ENCODE measurements at places on chromosomes 12 and 14. TPM values are rescaled to one million over a fixed set of nuclear protein-coding genes. Genes with fewer than 3 reads are reported as not detected.

PNMA1 gene
- 19.5 TPM for total RNA-seq

DNA sequence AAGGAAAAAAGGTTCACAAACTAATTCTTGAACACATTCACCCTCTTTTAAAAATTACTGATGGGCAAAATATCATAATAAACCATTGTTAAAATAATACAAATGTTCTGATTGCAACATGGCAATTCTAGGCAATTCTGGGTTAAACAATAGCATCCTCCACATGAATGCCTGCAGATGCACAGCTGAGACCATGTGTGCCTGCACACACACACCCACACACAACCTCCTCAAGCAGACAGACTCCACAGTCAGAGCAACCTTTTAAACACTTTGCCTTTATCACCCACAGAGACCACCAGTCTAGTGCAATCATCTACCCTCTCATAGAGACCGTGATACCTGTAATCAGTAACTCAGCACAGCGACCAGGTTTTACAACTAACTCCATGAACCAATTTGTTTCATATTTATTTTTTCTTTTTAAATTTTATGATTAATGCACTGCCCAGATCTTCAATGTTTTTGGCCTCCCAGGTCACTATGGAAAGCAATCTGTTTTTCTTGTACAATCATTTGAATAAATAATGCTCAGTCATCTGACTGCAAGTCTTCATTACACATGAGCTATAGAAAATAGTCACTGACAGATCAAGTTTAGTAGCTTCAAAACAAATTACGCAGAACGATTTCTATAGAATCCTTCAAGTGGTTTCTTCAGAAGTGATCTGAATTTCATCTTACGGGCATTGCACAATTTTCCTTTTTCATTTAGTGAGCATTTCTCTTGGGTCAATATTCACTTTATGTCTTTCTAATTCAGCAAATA lies 105.8 kb downstream of the PRKD1 start:
- DNase-seq: no peak

DNA sequence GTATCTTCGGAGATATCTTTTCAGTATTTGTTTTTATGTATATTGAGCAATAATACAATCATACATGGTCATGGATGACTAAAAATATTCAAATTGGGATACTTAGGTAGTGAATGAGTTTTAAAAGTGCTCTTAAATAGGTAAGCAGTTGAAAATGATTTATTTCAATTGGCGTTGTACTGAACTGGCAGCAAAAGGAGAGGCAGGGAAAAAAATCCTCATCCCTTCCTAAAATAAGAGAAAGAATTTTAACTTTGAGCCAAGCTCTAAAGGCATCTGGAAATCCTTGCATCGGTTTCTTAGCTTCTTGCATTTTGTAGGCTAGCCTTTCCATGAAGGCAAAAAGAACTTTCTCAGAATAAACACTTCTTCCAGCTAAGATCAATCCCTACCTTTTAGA lies 125.2 kb downstream of the MGST1 start:
- DNase-seq: no peak

- no peak for DNase-seq
Measured at GRCh38 chr12:21725731-21726130, 48.8 kb downstream of the KCNJ8 start.

GPR137C gene
- 0.51 TPM for total RNA-seq

DNA sequence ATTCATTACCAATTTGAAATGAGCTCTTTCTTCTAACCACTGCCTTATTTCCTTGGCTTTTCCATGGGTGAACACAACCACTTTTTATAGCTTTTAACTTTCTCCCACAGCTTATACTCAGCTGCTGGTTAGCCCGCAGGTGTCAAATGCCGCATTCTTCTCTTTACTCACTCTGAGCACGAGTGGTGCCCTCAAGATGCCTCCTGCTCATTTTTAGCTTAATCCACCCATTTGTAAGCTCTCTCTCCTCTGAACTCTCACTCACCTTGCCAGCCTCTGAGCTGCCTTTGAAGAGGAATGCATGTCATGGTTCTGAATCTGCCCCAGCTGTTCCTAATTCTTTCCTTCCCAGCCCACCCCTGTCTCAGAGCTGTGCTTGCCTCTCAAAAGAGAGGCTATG lies 449.4 kb upstream of the PRICKLE1 start:
- DNase-seq: peak; percentile 31

GRCh38 chr12:32692358-32692757 lies 13.3 kb downstream of the DNM1L start:
- DNase-seq: no peak

- no peak for DNase-seq
Measured at GRCh38 chr12:3667485-3667884, 85.4 kb downstream of the CRACR2A start.

CEBPE gene
- total RNA-seq: not detected

NRXN3 gene
- 0.51 TPM for total RNA-seq

DNA sequence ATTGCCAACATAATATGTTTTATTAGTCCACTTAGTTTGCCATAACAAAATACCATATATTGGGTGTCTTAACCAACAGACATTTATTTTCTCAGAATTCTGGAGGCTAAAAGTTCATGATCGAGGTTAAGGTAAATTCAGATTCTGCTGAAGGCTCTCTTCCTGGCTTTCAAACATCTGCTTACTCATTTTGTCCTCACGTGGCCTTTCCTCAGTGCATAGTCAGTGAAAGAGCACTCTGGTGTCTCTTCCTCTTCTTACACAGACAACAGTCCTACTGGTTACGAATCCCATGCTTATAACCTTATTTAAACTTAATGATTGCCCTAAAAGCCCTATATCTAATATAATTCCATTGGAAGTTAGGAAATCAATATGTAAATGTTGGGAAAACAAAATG lies 479.7 kb downstream of the FSCB start:
- DNase-seq: no peak

- no peak for DNase-seq
Measured at GRCh38 chr12:70451528-70451927, 85.4 kb downstream of the KCNMB4 start.

CISTR gene
- not detected for total RNA-seq

DNA sequence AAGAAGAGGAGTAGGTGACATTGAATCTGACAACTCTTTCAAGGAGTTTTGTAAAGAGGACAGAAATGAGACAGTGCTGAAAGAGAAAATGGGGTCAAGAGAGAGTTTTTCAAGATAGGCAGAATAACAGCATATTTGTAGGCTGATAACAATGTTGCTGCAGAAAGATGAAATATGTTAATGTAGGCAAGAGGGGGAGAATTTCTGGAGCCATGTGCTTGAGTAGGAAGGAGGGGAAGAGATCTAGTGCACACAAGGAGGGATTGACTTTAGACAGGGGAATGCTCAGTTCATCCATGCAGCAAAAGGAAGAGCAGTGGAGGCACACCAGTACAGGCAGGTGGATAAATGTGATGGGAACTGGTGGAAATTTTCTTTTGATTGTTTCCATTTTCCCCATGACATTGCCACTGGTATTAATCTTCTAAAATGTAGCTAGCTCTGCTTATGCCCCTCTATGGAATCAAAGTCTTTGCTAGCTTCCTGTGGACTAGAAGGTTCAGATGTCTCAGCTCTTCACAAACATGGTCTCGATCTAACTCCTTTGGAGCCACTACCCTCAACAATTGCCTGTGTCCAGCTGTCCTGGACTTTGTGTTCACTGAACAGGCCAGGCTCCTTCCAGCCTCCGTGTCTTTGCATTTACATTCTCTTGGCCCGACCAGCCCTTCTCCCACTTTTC lies 9.1 kb downstream of the PROX2 start:
- no peak for DNase-seq

DNA sequence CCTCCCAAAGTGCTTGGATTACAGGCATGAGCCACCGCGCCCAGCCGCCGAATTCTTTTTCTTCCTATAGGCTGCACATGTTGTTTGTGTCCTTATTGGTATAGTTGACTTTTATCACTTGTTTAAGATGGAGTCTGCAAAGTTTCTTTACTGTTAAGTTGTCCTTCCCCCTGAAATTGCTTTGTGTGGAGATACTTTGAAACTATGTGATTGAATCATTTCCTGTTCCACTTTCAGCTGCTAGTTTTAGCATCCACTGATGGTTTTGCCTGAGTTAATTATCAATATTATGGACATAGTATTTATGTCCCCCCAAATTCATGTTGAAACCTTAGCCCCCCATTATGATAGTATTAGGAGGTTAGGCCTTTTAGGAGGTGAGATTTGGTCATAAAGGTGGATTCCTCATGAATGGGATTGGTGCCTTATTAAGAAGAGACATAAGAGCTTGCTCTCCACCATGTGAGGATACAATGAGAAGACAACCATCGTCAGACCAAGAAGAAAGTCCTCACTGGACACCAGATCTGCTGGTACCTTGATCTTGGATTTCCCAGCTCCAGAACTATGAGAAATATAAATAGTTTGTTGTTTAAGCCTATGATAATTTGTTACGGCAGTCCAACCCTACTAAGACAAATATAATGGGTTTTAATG lies 34.9 kb downstream of the PPHLN1 start:
- no peak for DNase-seq

DNA sequence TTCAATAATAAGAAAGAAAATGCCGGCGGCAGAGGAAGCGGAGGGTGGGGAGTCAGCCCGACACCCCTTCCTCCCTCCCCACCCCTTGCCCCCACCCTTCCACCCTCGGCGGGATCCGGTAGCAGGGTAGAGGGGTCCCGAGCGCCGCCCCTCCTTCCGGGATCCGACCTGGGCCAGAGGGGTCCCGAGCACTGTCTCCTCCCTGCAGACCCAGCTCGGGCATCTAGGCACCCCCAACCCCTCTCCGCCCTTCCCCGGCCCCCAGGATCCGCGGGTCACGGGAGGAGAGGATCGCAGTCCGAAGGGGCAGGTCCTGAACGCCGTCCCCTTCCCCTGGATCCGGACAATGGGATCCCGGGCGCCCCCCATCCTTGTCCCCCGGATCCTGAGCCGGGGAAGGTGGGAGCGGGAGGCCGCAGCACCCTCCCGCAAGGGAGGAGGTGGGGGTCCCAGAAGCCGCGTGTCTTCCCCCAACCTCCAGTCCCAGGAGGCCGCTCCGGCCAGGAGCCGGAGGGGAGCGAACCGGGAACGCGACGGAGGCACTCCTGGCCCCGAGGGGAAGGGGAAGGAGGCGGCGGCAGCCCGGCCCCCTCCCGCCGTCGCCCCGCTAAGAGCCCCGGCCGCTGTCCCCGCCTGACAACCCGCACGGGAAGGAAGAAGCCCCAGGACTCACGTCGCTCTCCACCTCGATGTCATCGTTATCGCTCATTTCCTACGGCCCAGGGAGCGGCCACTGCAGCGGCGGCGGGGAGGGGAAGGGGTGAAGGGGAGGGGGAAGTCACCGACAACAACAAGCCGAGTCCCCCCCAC lies 481 bp downstream of the MAX start:
- DNase-seq: no peak

BTBD6 gene
- 39.5 TPM for total RNA-seq
